ENCODE measurements at places on chromosomes 4 and X.

DNA sequence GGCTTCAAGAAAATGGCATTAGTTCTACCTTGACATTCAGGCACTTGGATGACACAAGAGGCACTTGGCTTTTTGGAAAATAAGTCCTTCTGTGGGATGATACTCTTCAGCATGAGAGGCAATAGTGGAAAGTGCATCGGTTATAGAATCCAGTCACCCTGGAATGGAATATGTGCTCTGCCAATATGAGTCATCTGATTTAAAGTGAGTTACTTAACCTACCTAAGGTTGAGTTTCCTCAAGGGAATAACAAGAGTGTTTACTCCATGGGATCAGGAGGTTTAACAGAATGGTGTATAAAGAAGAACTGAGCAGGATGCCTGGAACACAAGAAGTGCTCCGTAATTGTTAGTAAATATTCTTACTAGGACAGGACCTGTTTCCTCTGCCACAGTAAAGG is 10.7 kb downstream of the SLC39A8 start:
- no peak for DNase-seq

GRCh38 chr4:70788733-70789132 is 51.0 kb downstream of the GRSF1 start:
- no peak for DNase-seq

- no peak for DNase-seq
Observed at GRCh38 chr4:12118651-12119213, 690.0 kb upstream of the HS3ST1 start.

- DNase-seq: no peak
Observed at GRCh38 chr4:168863719-168864647, 146.1 kb downstream of the CBR4 start.

DNA sequence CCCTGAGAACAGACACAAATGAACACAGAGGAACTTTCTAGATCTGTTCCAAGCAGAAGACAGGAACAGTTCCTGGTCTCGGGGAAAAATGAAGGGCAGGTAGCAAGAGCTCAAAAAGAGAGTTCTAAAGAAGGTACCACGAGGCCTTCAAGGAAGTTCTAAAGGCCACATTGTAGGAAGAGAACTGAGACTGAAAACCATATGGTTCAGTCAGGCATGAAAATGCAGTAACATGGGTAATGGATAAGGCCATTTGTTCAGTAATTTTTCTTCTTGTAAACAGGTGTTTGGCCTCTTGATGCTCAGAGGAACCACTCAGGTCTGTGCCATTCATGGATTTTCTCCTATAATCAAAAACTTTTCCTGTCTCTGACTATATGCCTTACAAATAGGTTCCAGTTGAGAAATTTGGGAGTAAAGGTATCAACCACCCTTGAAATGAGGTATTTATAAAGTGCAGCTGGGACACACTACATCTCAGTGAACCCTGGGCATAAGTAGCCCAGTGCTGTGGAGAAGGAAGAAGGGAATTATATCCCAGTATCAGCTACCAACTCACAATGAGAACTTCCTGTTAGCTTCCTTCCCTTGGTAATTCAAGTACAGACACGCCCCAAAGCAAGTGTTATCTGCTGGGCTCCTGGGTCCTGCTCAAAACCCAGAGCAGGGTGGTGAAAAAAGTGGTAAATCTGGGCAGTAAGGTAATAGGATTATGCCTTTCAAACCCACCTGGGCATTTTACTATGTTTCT is 277.9 kb downstream of the KLHL13 start:
- no peak for DNase-seq

Measured in stimulated activated CD8-positive, alpha-beta memory T cell treated with anti-CD3 and anti-CD28 coated beads, Interleukin-4, amount 100 ng/mL, for 1 hour (primary cell).